ENCODE measurements at places on chromosomes 3 and 15.

- peak; percentile 76 for DNase-seq
These were observed 67.1 kb downstream of the ATP8B4 start for GRCh38 chr15:50051811-50052419.

GRCh38 chr3:179842061-179842460 lies 189.2 kb downstream of the USP13 start:
- DNase-seq: no peak

- peak; percentile 35 for DNase-seq
These were observed 19.2 kb downstream of the FYCO1 start for GRCh38 chr3:45976191-45977091.

DNA sequence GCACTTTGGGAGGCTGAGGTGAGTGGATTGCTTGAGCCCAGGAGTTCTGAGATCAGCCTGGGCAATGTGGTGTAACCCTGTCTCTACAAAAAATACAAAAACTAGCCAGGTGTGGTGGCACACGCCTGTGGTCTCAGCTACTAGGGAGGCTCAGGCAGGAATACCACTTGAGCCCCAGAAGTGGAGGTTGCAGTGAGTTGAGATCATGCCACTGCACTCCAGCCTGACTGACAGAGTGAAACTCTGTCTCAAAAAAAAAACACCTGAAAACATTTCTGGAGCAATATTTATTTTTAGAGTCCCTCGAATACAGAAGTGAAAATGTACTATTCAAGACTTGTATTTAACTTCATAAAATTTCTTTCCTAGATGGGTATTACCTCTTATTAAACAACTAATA lies 4.6 kb downstream of the SPCS1 start:
- no peak for DNase-seq

GRCh38 chr3:67497746-67498145 lies 156.7 kb downstream of the SUCLG2 start:
- no peak for DNase-seq

DNA sequence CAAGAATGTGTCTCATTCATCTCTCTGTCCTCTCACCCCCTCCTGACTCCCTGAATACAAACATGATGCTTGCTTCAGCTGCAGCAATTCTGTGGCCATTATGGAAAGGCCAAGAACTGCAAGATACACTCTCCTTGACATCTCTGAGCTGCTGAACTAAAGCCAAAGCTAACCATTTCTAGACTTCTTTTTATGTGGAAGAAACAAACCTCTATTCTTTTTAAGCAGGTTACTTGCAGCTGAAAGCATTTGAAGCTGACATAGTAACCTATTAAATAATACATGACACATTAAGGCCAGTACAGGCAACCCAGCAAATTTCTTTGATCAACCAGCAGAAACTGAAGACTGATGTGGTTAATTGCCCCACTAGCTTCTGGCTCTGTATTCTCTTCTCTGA lies 17.5 kb downstream of the FHIT start:
- DNase-seq: no peak

DNA sequence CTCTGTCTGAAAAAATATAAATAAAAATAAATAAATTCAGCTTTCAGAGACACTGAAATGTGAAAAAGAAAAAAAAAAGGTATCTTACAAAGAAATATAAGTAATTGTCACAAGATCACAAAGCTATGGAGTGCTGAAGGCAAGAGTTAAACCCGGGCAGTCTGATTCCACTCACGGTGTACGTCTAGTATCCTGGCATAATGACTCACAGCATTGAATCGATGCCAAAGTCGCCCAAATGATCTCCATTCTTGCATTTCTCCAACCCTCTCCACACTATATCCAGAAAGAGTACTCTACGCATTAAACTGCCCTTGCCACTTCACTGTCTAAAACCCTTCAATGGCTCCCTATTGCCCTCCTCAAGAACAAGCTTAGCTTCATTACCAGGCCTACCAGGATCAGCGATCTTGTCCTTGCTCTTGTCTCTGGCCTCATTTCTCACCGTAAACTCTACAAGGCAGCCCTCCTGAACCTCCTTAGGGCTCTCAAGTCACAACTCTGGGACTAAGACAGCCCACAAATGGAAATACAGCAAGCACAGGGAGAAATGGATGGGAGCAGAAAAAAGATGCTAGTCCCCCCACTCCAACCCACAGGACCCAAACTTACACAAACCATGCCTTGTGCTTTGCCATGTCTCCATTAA lies 7.7 kb downstream of the SUCLG2 start:
- no peak for DNase-seq

GRCh38 chr3:188209034-188209433 lies 55.1 kb downstream of the LPP start:
- no peak for DNase-seq

GRCh38 chr3:155704771-155705559 lies 39.9 kb downstream of the PLCH1 start:
- peak; percentile 5 for DNase-seq

DNA sequence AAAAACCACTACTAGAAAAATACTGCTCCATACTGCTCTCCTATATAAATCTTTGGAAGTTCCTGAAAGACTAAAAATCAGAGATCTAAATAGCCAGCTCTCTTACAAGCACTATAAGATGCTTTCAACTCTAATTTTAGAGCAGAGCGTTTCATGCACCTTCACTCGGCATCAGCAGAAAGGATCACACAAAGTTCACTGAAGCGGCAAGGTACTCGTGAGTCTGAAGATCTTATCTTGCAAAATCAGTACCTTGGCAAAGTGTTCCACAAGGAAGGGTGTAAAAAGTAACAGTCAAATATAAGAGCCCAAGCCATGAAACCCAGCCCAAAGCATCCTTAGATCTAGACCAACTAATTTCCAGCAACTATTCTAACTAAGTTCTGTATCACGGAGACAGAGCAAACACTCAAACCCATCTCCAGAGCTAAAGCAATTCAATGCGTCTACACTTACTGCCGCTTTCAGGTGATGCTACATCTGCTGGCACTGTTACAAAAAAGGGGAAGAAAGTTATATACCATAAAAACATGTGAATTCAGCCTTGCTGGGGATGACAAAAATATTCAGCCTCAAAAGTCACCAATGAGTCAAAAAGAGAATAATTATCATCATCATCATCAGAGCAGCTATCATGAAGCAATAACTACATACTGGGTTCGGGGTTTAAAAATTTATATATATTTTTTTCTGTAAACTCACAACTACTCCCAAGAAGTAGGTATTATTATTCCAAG lies 16.3 kb downstream of the VPS39 start:
- DNase-seq: no peak

GRCh38 chr3:27613846-27614500 lies 108.2 kb downstream of the EOMES start:
- no peak for DNase-seq
